Activated CD4-positive, alpha-beta T cell treated with anti-CD3 and anti-CD28 coated beads for 48 hours (primary cell): ENCODE measurements at places on chromosomes 2 and 18.
A peak's percentile ranks its signal among the peaks of the same experiment; 100 is the strongest.

DNA sequence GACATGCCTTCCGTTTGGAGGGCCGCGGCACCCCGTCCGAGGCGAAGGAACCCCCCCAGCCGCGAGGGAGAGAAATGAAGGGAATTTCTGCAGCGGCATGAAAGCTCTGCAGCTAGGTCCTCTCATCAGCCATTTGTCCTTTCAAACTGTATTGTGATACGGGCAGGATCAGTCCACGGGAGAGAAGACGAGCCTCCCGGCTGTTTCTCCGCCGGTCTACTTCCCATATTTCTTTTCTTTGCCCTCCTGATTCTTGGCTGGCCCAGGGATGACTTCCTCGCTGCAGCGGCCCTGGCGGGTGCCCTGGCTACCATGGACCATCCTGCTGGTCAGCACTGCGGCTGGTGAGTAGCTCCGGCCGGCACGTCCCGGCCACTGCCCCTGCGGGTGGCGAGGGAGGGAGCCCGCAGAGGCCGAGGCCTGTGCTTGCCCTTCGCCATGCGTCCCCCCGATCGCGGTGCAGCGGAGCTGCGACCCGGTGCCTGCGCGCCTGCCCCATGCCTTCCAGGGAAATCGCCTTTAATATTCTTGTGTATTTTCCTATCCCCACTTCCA lies 1.2 kb downstream of the BMPR2 start:
- peak; percentile 15 for DNase-seq

GRCh38 chr2:182110347-182110746 lies 124.7 kb downstream of the PPP1R1C start:
- no peak for DNase-seq

DNA sequence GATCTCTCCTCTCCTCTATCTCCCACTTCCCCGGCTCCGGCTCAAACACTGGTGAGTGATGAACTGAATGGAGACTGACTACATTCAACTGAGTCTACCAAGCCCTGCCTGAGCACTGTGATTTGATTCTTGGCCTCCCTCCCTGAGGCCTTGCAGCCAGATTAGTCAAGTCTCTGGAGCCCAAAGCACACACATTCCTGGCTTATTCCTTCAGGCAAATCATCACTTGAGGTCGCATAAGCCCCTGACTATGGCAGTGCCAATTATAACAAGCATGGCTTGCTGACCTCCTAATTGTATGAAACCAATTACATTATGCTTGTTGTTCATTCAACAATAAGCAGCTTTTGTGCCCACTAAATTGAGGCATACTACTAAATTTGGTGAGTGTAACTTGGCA lies 34.6 kb downstream of the EFEMP1 start:
- no peak for DNase-seq

GRCh38 chr2:240983996-240984498 lies 14.4 kb upstream of the SNED1 start:
- DNase-seq, result no peak

- DNase-seq, result no peak
These were observed 1.7 kb upstream of the BCL2 start for GRCh38 chr18:63321291-63321690.

DNA sequence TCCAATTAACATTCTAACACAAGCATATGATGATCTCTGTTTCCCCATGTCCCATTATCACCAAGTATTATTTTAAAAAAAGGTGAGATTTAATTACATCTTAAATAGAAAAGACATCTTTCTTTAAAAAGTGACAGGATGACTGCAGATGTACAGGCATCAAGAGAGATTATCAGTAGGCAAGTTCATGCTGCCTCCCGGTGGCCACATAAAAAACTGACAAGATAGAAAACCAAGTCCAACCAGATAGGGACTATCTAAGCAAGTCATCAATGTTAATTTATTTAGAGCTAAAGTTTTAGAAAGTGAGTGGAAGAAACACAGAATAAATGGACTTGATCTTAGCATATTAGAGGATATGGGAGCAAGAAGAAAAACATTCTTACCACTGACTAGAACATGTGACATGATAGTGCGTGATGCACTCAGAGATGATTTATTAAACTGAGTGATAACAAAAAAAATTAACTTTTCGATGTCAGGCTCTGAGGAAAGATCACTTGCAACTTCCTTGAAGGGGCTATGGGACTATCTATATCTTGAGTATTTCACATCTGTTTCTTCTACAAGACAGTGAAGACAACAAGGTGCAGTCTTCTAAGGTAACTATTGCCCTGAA lies 5.4 kb upstream of the TDRD15 start:
- DNase-seq, result peak; percentile 22

- no peak for DNase-seq
These were observed 142.3 kb upstream of the HAAO start for GRCh38 chr2:42934580-42935186.

DNA sequence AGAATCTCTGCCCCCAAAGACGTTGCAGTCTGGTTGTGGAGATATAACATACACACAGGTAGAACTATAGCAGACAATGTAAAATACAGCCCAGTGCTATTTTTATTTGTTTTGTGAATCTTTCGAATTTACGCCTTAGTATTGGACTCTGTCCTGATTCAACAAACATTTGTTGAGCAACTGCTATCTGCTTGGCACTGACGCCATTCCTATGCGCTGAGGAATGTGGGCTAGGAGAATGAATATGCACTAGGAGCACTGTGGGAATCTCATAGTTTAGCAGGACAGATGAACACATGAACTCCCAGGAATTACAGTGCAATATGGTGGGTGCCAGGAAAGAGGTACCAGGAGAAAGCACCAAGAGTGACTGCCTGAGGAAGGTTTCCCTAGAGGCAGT lies 181.7 kb upstream of the SIX3 start:
- DNase-seq, result no peak

GRCh38 chr2:241546771-241547498 lies 11.6 kb upstream of the BOK start:
- no peak for DNase-seq

DNA sequence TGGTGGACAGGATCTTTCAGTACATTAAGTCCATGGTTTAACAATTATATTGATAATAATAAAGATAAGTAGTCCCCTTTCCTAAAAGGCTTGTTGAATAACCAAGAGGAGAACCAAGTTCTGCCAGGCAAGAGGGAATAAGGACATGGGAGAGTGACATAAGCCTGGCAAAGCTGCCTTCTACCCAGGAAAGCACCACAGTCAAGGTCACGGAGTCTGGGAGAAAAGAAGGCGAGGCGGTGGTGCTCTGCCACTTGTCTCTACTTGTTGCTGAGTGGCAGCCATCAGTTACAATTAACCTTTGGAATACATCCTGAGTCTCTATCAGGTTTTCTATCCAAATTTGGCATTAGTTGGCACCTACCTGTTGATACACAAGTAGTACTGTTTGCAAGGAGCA lies 101.7 kb upstream of the GATA6 start:
- DNase-seq, result no peak

GRCh38 chr2:230890646-230891045 lies 25.9 kb downstream of the ITM2C start:
- DNase-seq, result no peak

GRCh38 chr18:71242981-71243380 lies 954.1 kb downstream of the SOCS6 start:
- DNase-seq, result no peak

- DNase-seq, result no peak
These were observed 84.0 kb upstream of the RFX8 start for GRCh38 chr2:101558740-101559525.

DNA sequence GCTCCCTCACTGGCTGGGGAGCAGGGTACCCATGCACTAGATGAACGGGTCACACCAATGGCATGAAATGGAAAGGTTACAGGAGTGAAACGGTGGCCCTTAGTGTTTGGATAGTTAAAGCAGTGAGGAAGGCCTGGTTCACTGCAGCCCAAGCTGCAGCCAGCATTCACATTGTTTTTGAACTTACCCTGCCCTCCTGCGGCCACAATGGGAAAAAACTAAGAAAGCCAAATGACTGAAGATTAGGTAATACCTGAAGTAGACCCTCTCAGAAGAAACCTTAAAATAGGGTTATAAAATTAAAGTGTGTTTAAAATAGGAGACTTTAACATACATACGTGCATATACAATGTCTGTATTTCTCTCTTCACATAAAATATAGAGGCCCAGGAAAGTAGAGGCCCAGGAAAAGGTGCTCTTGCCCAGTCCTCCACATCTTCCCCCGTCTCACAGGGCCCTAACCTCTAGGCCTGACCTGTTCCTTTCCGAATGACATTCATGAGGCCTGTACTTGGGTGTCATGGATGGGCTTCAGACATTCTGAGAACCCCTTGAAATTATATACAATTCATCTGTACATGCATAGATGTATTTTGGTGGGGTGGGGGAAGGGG lies 33.3 kb downstream of the DOK1 start:
- DNase-seq, result peak; percentile 70

DNA sequence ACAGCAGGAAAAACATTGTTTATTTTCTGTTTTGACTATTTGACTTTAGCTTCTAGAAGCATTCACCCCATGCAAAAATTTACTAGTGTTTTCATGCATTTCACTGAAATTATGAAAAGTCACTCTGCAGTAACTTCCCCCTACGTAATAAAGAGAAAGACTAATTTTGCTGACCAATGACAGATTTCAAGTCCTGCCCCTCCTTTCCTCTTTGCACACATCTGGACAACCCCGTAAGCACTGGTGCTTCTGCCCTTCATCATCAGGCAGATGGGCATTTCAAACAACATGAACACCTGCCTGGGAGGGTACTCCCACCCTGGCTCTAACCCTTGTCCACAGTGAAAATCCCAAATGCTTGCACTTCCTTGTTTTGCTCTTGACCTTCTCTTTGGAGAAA lies 815.0 kb upstream of the ID2 start:
- DNase-seq, result no peak

- DNase-seq, result no peak
These were observed 148.3 kb downstream of the AQP4 start for GRCh38 chr18:26717123-26717719.

- no peak for DNase-seq
These were observed 37.4 kb downstream of the ANKMY1 start for GRCh38 chr2:240520130-240520973.

DNA sequence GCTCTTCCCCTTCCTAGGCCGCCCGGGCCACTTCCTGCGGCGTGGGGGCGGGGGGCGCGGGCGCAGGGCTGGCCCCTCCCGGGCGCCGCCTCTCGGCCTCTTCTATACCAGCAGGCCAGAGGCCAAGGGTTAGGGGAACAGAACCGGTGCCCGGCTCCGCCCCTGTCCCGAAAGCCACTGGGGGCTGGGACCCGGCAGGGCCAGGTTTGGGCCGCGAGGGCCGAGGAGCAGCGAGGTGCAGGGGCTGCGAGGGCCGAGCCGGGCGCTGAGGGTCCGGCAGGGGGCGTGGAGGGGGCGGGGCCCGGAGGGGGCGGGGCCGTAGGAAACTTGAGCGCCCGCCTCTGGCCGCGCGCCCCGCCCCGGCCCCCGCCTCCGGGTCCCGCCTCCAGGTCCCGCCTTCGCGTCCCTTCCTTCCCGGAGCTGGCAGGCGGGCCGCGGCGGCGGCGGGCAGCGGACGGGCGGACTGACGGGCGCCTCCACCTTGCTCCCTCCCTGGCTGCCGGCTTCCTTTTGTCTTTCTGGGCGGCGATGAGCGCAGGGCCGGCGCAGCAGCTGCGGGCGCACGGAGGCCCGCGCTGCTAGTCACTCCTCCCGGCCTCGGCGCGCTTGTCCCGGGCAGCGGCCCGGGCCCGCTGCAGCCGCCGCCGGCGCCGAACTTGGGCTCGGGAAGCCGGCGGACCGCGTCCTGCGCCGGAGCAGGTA lies at the start of gene HPCAL1:
Gene HPCAL1 (plus strand): TSS at position 426 of the 702 bp plus-strand sequence. CDS start 116,854 bp downstream, outside the sequence.
- peak; percentile 85 for DNase-seq

- DNase-seq, result no peak
These were observed 115.2 kb downstream of the FAM210A start for GRCh38 chr18:13611142-13611600.

- no peak for DNase-seq
These were observed 24.3 kb upstream of the IKZF2 start for GRCh38 chr2:213175673-213176247.

GRCh38 chr2:171687287-171688128 lies at the start of gene DYNC1I2:
Gene DYNC1I2, plus strand, starts transcription at chr2:171687469. Its CDS starts 2,687 bp downstream, at chr2:171690156.
- peak; percentile 83 for DNase-seq

GRCh38 chr18:35311496-35311895 lies 21.5 kb upstream of the ZSCAN30 start:
- DNase-seq, result no peak

- DNase-seq, result no peak
These were observed 802.7 kb downstream of the RNF144A start for GRCh38 chr2:7719876-7720275.

GRCh38 chr2:131584940-131585339 lies 57.3 kb downstream of the CCDC74A start:
- no peak for DNase-seq

- DNase-seq, result no peak
These were observed 3.0 kb downstream of the ACTR1B start for GRCh38 chr2:97660775-97661389.

GRCh38 chr2:166338831-166339339 lies 36.9 kb downstream of the SCN9A start:
- no peak for DNase-seq

DNA sequence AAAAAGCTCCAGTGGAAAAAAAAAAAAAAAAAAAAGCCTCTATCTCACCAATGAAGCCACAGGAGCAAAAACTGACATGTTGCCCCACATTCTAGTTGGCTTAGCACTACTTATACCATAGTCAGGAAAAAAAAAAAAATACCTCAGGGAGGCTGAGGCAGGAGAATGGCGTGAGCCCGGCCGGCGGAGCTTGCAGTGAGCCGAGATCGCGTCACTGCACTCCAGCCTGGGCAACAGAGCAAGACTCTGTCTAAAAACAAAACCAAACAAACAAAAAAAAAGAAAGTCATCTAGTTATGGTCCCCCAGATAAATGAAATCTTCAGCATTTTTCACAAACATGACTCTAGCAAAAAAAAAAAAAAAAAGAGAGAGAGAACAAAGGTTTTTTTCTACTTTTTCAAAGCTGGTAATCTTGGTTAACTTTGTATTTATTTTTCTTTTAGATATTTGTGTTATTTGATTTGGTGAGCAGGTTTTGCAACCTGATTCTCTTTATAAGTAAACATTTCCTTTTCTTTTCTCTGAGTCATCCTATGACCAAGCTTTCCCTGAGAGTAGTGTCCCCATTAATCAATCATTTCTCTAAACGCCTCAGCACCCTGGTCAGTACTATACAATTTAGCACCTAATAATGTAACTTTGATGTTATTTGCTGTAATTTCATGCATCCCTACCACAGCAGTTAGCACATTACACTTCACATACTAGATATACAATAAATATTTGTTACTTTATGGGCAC lies 273.7 kb upstream of the PIK3C3 start:
- no peak for DNase-seq

DNA sequence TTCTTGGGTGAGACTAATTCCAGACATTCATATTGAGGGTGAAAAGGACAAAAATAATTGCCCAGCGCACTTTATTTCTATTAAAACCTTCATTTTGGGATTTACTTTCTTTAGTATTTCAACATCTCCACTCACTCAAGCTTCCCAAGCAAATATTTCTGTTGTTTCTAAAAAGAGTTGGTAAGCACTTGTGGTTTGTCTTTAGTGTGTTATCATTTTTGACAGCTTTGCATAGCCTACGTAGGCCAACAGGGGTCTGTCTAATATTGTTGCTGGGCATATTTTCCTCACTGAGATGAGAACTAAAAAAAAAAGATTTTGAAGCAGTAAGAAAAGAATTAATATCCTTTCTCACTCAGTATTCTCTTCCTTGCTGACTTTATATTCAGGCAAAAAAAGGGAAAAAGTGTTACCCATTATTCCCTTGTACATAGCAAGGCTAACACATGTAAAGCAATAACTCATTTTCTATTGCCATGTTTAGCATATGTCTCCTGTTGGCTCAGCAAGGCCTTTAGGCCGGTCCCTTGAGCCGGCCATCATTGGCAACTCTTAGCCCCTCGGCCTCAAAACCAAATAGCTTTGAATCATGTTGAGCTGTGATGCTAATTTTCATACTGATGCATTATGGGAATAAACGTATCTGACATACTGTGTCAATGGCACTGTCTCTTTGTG lies 494.2 kb downstream of the ARHGAP15 start:
- DNase-seq, result no peak
